Prostate gland (tissue), 2 donors: ENCODE measurements at places on chromosomes 3 and 15.

GRCh38 chr15:79682285-79682684, 214.5 kb downstream of the MTHFS start:
- DNase-seq, result no peak

DNA sequence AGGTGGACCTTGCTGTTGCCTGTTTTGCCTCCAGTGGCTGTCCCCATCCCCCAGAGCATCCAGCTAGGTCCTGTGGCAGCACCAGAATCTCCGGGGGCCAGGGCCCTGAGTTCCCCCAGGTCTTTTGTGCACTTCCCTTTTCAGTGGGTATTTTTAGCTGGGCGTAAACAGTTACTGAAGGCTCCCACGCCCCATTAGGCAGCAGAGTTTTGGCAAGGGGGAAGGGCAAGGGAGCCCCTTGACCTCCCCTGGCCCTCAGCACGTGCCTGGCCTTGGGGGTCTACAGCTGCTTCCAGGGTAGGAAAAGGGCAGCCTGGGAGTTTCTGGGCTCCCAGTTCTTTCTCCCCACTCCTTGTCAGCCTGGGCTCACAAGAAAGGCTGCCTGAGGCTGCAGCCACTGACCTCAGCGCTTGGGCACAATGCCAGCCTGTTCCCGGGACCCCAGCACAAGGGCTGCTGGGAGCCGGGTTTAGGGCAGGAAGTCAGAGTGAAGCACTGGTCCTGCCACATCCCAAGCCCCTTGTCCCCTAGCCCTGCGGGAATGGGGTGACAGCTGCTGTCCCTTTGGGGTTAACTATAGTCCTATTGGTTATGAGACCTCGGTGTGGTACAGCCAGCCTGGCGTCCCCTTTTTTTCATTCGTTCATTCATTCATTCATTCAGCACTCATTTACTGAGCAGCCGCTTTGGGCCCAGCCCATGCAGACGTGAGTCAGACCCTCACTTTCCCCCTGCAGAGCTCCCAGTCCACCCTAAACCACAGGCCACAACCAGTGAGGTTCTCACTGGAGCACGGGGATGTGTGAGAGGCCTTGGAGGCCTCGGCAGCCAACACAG, 8.4 kb downstream of the CSK start:
- no peak for DNase-seq

GRCh38 chr3:187533797-187534196, 136.4 kb downstream of the SST start:
- DNase-seq, result no peak

DNA sequence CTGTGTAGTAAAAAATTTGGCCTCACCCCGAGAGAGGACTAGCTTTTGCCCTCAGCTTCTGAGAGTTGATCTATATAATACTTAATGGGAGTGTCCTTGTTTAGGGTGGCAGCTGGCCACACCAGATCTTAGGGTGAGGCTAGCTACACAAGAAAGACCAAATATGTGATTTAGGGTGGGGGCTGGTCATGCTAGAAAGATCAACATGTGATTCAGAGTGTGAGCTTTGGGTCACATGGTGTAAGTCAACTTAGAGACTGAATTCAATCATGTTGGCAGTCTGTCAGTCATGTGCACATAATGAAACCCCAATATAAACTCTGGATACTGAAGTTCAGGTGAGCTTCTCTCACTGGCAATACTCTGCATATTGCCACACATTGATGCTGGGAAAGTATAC, 120.7 kb upstream of the DAZL start:
- DNase-seq, result no peak

GRCh38 chr15:56208185-56208584, 35.5 kb downstream of the RFX7 start:
- DNase-seq, result no peak

GRCh38 chr3:152305075-152305474, 36.3 kb downstream of the MBNL1 start:
- DNase-seq, result no peak

DNA sequence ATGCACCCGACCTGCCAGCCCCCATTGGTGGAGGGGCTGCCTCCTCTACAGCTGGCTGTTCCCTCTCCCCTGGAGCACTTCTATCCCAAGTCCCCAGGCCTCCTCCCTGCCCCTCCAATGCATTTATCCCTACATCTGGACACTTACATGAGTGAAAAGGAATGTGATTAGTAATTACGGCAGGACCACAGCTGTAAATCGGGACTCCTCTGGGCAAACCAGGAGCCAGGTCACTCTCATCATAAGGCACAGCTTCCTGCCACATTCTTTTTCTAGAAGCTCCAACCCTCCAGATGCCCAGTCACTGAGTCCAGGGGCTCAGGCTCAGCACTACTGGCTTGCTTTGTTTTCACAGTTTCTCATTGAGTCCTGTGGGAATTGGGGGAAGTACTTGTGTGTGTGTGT, 54.3 kb downstream of the IL20RB start:
- no peak for DNase-seq

DNA sequence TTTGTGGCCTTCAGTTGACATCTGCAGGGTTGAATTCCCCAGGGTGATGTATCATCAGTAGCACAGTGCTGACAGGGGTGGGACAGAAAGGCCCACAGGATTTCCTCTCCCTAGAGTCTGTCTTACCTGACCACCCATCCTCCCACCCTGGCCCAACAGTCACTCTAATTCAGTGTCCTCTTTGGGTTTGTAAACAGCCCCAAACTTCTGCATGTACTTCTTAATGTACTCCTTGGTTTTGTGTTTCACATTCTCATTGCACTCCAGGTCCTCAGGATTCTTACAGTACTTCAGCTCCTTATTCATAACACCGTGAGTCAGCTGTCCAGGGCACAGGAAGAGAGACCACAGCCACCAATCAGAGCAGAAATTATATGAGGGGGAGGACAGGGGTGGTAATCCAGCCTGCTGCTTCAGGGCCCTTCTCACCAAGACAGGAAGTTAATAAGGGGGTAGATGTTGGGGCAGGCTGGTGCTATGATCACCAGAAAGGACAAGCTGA, 37.5 kb downstream of the NBEAL2 start:
- DNase-seq, result no peak

GRCh38 chr15:55224892-55225291, 28.2 kb upstream of the RSL24D1 start:
- no peak for DNase-seq

GRCh38 chr15:78102211-78102610, 9.8 kb downstream of the SH2D7 start:
- no peak for DNase-seq

DNA sequence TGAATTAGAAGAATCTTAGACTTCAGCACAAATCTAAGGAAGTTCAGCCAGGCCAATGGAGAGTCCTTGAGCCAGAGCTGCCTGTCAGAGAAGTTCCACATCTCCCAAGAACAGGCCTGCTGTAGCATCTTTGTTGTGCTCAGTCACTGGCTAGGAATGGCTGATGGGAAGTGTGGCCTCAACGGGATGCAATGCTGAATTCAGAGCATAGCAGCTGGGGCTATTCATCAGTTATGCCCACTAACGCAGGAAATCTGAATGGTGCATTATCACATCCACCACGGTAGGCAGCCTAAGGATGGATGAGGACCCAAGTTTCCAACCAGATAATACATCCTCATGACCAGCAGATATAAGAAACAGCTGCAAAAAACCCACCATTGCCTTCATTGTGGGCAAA, 3.2 kb upstream of the EIF1B start:
- no peak for DNase-seq

GRCh38 chr15:88476635-88477060, 9.1 kb downstream of the MRPS11 start:
- DNase-seq, result no peak

DNA sequence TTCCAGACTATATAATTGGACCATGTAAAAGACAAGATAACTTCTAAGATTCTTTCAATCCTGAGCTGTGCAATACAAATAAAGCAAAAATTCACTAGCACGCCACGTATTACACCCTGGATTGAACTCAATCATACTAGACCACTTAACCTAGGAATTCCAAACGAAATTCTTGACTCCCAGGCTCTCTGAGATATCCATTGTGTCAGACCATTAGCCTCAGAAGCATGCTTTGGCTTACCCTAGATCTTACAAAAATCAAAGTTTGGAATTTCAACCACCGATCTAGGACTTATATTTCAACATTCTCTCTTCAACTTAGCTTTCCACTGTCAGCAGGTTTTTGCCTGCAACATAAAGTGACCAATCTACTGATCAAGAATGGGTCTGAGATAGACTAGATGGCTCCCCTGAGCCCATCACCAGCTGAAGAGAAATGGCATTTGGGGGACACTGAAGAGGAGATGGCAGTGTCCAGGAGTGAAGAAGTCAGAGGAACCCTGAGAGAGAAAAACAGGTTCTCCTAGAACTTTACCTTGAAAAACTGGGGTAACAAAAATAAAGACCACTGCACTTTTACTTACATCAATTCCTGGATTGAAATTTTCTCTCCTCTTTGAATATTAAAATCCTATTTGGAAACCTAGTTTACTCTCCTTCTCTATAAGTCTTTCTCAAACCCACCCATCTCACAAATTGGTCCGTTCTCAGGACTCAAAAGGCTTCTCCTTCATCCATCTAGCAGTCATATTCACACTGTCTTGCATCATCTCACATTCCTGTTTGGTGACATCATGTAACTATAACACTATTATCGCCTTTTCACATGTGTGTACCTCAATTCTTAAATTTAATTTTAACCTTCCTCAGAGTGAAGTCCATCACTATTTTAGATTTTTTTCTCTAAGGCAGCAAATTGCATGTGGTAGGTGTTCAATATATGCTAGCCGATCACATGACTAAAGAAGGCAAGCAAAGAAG, 18.5 kb downstream of the CPNE4 start:
- no peak for DNase-seq

GRCh38 chr3:101020351-101021015, 27.3 kb upstream of the ABI3BP start:
- no peak for DNase-seq

GRCh38 chr3:33958661-33959060, 160.2 kb downstream of the PDCD6IP start:
- DNase-seq, result no peak

GRCh38 chr3:71305231-71306206, 278.0 kb downstream of the FOXP1 start:
- DNase-seq, result peak; percentile 35

- DNase-seq, result no peak
Observed at GRCh38 chr15:42742149-42742548, 5.2 kb upstream of the CDAN1 start.

DNA sequence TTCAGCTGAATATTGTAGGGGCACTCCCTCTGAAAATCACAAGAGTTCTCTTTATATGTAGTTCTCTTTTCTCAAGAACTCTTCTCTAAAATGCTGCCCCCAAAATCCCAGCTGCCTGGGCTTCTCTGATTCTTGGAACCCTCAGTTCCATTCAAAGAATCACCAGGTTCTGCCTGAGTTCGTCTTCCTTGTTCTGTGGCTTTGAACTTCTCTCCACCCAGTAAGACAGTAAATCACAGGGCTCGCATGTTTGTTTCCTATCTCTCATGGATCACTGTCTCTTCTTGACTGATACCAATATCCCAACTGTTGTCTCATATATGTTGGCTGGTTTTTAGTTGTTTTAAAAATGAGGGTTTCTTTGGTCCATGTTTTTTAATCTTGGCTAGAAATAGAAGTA, 359.5 kb upstream of the CBLB start:
- DNase-seq, result no peak

GRCh38 chr3:43932921-43933320, 242.2 kb downstream of the ABHD5 start:
- no peak for DNase-seq

- no peak for DNase-seq
Observed at GRCh38 chr3:143362115-143362991, 242.8 kb downstream of the CHST2 start.

GRCh38 chr3:127900536-127900935, 14.5 kb upstream of the KBTBD12 start:
- no peak for DNase-seq

DNA sequence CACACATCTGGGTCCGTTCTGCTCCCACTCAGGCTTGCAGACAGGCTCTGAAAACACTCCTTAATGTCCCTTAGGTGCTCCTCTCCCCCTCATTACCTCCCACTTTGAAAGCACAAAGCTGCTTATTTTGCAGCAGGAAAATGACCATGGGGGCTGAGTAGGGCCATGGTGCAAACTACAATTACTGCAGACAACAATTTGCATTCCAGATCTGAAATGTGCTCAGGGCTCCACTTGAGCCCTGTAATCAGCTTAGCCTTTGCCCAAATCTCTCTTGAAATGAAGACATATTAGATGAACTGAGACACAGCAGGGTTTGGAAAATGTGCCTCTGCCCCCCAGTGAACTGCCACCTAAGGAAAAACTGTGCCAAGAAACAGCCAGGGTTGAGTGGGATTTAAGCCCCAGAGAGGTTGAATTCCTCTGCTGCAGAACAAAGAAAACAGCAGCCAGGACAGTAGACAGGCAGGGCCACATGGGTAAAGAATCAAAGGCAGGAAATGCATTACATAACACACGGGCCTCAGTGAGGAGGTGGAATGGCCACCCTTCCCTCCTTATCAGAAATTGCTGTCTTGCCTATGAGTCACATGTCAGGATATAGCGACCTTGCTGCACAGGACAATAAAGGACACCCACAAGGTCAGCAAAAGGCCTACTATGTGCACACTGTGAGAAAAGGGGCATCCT, 126.8 kb upstream of the ARHGEF3 start:
- no peak for DNase-seq

GRCh38 chr3:177528306-177529070, 331.2 kb upstream of the TBL1XR1 start:
- DNase-seq, result no peak

- DNase-seq, result no peak
Observed at GRCh38 chr15:91380114-91380513, 280.1 kb downstream of the SV2B start.

DNA sequence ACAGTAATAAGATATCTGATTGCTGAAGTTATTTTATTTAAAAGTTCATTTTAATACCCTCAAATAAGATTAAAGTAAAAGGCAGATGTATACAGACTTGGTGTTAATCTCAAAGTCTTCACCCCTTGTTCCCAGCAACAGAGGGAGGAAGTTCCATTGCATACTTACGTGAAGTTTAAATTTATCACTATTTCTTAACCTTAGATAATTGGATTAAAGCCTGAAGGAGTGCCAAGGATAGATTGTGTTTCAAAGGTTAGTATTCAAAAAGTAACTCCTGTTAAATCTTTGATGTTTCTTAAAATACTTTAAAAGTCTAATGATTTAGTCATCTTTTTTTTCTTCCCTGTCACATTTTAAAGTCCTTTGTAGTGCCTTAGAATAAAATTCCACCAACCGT, 39.3 kb downstream of the ATP1B3 start:
- DNase-seq, result no peak

DNA sequence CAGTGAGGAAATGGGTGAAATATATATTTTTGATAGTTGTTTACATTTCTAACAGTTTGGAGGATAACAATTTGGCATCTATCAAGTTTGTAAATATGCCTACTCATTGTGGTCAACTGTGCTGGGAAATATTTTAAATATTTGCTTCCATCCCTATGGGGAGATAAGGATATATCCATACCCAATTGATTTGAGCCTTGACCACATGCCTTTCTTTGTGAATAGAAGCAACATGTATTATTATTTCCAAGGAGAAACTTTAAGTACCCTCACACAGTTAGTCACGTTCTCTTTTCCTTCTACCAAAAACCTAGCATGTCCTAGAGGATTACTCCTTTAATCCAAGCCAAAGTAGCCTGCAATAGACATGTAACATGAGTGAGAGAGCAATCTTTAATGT, 245.4 kb upstream of the CBLB start:
- no peak for DNase-seq
